ENCODE measurements at places on chromosomes 6 and 20.

DNA sequence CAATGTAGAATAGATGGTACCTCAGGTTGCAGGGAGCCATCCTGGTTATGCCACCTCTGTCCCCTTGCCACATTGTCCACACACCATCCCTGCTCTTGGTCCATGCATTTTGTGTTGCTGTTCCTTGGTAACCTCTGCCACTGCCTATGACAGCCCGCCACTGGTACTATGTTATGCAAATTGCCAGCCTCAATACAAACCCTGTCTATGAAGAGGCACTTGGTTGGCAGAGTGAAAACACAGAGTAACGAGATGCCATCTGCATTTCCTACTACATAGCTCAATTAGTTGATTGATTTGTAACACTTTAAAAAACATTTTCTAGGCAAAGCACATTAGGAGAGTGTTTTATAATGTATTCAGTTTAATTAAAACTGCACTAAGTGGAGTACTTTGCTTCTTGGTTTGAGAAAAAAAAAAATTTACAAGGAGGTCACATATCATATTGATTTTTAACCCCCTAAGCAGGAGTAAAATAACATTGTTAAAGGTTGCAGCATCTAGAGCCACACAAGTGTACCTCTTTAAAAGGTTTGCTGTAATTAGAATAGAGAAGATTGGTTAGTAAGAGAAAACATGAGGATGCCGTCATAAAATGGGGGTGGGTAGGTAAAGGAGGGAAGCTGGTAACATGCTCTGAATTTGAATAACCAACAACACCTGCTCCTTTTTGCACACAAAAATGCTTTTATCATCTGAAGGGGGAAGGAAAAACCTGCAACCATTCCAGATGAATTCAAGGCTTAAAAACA, 817.1 kb downstream of the KIF16B start:
- DNase-seq = no peak

DNA sequence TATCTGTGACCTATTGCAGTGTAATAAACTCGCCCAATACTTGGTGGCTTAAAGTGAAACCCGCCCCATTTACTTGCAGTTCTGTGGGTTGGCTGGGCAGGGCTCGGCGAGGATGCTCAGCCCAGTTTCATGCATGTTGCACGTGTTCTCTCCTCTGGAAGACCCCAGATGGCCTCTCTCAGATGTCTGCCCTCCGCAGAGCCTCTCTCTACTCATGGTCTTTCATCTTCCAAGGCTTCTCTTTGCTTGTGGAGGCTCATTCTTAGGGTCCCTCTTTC, 251.4 kb downstream of the SOD2 start:
- no peak for DNase-seq

DNA sequence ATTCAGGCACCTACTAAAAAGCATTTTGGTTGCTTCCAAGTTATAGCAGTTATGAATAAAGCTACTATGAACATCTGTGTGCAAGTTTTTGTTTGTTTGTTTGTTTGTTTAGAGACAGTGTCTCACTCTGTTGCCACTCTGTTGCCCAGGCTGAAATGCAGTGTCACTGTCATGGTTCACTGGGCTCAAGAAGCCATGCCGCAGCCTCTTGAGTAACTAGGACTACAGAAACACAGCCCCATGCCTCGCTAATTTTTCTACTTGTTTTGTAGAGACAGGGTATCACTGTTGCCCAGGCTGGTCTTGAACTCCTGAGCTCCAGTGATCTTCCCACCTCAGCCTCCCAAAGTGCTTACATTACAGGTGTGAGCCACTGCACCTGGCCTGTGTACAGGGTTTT, 795.9 kb downstream of the EPHA7 start:
- DNase-seq = no peak

- DNase-seq = no peak
Observed at GRCh38 chr6:5278565-5279120, 17.3 kb downstream of the FARS2 start.

Data from CD4-positive, alpha-beta T cell treated with Interferon alpha-2 for 1 hour (primary cell).